ENCODE measurements at places on chromosomes 6 and 20. TPM values are rescaled to one million over a fixed set of nuclear protein-coding genes. Genes with fewer than 3 reads are reported as not detected.

The GJA10 gene
- total RNA-seq: not detected

The HNF4A gene
- not detected for total RNA-seq

The CLPSL2 gene
- not detected for total RNA-seq

The APOM gene
- total RNA-seq: 3.2 TPM

The SPDEF gene
- total RNA-seq: 0.13 TPM

The CGAS gene
- 33.1 TPM for total RNA-seq

The HUS1B gene
- total RNA-seq: 1.8 TPM

The DBNDD2 gene
- total RNA-seq: 8.1 TPM

The TNFRSF6B gene
- total RNA-seq: not detected

The KCNK17 gene
- total RNA-seq: not detected

The SGK2 gene
- total RNA-seq: not detected

DNA sequence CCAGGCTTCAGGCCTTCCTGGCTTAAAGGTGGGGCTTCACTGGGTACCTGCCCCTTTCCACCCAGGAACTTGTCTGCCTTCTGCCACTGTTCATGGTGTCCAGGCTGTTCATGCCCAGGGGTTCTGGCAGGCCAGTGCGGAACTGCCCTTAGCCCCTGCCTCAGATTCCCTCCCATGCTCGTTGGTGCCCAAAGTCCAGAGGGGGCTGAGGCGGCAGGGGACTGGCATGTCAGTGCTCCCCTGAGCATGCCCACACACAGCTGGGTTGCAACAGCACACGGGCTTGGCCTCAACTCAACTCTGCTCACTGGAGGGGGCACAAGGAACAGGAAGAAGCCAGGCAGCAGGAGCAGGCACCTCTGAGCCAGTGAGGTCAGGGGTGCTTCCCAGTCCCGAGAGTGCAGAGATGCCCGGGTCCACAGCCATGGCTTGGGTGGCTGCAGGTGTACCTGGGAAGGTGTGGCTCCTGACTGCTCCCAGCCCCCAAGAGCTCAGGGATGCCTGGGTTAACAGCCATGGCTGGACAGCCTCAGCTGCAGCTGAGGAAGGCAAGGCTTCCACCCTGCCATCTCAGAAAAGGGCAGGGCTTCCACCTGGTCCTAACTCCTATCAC, 845.9 kb downstream of the EYS start:
- no peak overlapping the region for H3K4me3 ChIP-seq
- H3K4me1 ChIP-seq: no peaks in the 10 kb centered on the region
- H3K27me3 ChIP-seq: no peaks in the 10 kb centered on the region
- no peaks in the 10 kb centered on the region for H3K36me3 ChIP-seq

- no peaks in the 10 kb centered on the region for H3K36me3 ChIP-seq
- no peak overlapping the region for H3K4me3 ChIP-seq
- no peaks in the 10 kb centered on the region for H3K4me1 ChIP-seq
- no peaks in the 10 kb centered on the region for H3K27me3 ChIP-seq
- no peak for DNase-seq
Measured at GRCh38 chr6:126784161-126784790, 334.2 kb upstream of the RSPO3 start.

- H3K4me3 ChIP-seq: no peak overlapping the region
- DNase-seq: no peak
- no peak overlapping the region for H3K27ac ChIP-seq
- no peaks in the 10 kb centered on the region for H3K36me3 ChIP-seq
Measured at GRCh38 chr6:125129354-125129753, 24.2 kb upstream of the TPD52L1 start.

DNA sequence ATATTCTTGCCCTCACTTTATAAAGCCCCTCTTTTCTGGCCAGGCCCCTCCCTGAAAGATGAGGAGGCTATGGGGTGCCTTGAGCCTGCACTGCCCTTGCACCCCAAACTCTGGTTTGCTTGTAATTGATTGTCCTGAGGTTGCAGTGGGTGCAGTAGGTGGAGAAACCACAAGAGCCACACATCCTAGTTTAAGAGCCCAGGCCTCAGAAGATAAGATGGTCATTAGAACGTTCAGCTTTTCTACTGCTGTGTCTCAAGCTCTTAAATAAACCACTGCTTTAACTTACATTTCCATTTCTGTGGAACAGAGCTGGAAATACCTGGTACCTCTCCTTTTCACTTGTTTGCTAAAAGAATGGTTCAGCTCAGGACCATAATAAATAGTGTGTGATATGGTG, 9.0 kb downstream of the MRAP2 start:
- no peaks in the 10 kb centered on the region for H3K27me3 ChIP-seq
- H3K36me3 ChIP-seq: no peaks in the 10 kb centered on the region
- H3K4me1 ChIP-seq: no peaks in the 10 kb centered on the region
- no peak for DNase-seq

DNA sequence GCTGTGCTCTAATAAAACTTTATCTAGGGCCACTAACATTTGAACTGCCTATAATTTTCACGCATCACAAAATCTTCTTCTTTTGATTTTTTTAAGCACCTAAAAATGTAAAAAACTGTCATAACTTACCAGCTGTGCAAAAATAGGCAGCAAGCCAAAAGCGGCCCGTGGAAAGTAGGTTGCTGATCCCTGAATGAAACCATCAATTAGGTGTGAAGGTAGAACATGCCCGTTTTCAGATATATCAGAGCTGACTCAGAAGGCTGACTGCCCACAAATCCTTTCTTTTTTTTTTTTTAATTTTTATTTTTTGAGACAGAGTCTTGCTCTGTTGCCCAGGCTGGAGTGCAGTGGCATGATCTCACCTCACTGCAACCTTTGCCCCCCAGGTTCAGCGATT, 4.9 kb upstream of the IPCEF1 start:
- H3K36me3 ChIP-seq: no peaks in the 10 kb centered on the region
- peaks cover 17% of the 10 kb centered on the region for H3K4me1 ChIP-seq
- H3K27me3 ChIP-seq: no peaks in the 10 kb centered on the region
- no peak for DNase-seq
- H3K27ac ChIP-seq: no peak overlapping the region
- no peak overlapping the region for H3K4me3 ChIP-seq

- H3K4me1 ChIP-seq: peaks cover 7% of the 10 kb centered on the region
- no peak overlapping the region for H3K4me3 ChIP-seq
- DNase-seq: no peak
- H3K27me3 ChIP-seq: peaks cover 11% of the 10 kb centered on the region
- no peaks in the 10 kb centered on the region for H3K36me3 ChIP-seq
- no peak overlapping the region for H3K27ac ChIP-seq
Measured at GRCh38 chr6:36844232-36845170, 5.3 kb upstream of the CPNE5 start.

DNA sequence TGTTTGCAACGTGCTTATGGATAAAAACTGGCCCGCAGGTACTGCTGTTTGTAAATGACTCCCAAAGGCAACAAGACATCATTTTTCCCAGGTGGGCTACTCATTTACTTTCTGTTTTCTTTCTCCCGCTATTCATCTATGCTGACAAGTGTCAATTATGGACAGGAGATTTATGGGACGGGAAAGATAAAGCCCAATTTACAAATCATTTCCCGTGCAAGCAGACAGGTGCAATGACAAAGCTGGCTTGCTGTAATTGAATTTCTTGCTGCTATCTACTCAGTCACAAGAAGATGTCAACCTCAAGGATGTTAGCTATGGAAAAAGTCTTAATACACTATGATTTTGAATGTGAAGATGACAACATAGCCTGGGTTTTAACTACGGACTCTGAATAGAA, 125.5 kb downstream of the EPHA7 start:
- H3K4me1 ChIP-seq: no peaks in the 10 kb centered on the region
- no peaks in the 10 kb centered on the region for H3K27me3 ChIP-seq
- H3K4me3 ChIP-seq: no peak overlapping the region
- H3K36me3 ChIP-seq: no peaks in the 10 kb centered on the region
- no peak for DNase-seq

DNA sequence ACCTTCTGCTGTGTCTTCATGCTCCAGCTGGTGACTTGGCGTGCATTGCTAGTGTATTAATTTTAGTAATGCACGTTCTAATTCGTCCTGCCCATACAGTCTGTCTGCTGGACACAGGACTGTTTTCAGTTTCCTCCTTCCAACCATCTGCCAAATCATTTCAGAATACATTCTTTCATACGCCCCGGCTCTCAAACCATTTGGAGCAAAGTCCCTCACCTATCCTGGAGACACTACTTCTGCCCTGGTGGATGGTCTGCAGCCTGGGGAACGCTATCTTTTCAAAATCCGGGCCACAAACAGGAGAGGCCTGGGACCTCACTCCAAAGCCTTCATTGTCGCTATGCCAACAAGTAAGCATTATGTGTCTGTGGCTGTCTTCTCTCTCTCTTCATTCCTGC, 60.5 kb downstream of the FNDC1 start:
- H3K27me3 ChIP-seq: peaks cover 38% of the 10 kb centered on the region
- no peak overlapping the region for H3K27ac ChIP-seq
- no peaks in the 10 kb centered on the region for H3K4me1 ChIP-seq
- H3K4me3 ChIP-seq: no peak overlapping the region

DNA sequence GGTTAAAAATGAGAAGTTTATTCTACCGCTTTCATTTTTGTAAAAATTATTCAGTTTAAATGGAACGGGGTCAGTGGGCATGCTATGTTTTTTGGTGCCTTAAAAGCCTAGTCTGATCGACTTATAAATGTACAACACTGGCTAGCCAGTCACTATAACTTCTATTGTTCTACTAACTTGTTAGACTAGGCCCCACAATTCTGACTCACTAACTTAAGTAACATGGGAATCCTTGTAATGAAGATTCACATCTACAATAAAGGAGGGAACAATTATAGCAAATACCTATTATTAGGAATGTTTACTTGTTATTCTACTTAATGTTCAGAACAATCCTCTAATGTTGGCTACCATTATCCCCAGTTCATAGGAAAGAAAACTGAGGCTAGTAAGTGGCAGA, 28.5 kb downstream of the REPS1 start:
- H3K4me3 ChIP-seq: no peak overlapping the region
- no peak for DNase-seq
- peaks cover 36% of the 10 kb centered on the region for H3K4me1 ChIP-seq

GRCh38 chr6:25942561-25943147, 12.2 kb upstream of the SLC17A2 start:
- no peak overlapping the region for H3K4me3 ChIP-seq
- H3K27me3 ChIP-seq: peaks cover 9% of the 10 kb centered on the region
- peaks cover 21% of the 10 kb centered on the region for H3K4me1 ChIP-seq

DNA sequence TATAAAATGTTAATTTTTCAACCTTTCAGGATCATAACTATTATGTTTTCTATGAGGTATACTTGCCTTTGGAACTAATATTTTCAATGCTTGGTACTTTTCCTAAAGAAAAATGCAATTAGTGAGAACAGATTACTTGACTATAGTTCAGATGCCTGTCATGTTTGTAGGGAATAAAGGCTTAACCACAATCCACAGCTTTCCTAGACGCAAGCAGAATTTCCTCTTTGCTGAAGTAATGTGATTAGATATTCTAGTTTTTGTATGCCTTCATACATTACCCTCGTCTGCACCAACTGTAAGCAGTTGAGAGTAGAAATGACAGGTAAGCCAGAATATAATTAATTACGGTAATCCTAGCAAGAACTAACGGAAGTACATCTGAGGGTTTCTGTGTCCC, 581.4 kb upstream of the MMS22L start:
- H3K36me3 ChIP-seq: no peaks in the 10 kb centered on the region
- H3K4me3 ChIP-seq: no peak overlapping the region
- no peak for DNase-seq
- no peak overlapping the region for H3K27ac ChIP-seq
- H3K4me1 ChIP-seq: no peaks in the 10 kb centered on the region

DNA sequence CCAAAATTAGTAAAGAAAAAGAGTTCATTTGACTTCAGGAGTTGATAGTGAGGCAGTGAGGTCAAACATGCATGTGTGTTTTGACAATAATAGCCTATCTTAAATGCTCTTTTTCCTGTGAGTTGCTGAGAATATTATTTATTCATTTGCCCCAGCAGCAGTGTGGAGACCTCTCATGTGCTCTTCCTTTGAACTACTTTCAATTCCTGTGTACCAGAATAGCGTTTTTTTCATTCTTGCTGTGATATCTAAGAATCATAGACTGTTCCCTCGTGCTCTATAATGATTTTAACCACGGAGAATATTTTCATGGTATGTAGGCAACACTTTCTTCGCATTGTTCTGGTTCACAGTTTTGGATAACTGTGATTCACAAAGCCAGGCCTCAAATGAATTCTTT, 5.2 kb downstream of the CDYL start:
- DNase-seq: no peak
- H3K4me3 ChIP-seq: no peak overlapping the region
- H3K4me1 ChIP-seq: peaks cover 40% of the 10 kb centered on the region

GRCh38 chr20:44618318-44618731, 33.2 kb downstream of the ADA start:
- peak overlapping the region; percentile 70 for H3K27ac ChIP-seq
- H3K27me3 ChIP-seq: no peaks in the 10 kb centered on the region
- no peak for DNase-seq

GRCh38 chr6:36912586-36912985, 26.8 kb downstream of the C6orf89 start:
- peak overlapping the region; percentile 87 for H3K27ac ChIP-seq
- H3K4me3 ChIP-seq: peak overlapping the region; percentile 72
- H3K27me3 ChIP-seq: no peaks in the 10 kb centered on the region
- H3K4me1 ChIP-seq: peaks cover 57% of the 10 kb centered on the region
- DNase-seq: peak; percentile 83
- H3K36me3 ChIP-seq: peaks cover 58% of the 10 kb centered on the region
